NCI-H1694 (cell line): ENCODE measurements at places on chromosomes 7 and 10.

GRCh38 chr7:50594136-50594535 lies 28.9 kb upstream of the DDC start:
- no peak for DNase-seq

GRCh38 chr7:151497306-151497871 lies 22.3 kb downstream of the RHEB start:
- no peak for DNase-seq

- DNase-seq: no peak
Observed at GRCh38 chr10:124906551-124907001, 35.3 kb upstream of the ZRANB1 start.

DNA sequence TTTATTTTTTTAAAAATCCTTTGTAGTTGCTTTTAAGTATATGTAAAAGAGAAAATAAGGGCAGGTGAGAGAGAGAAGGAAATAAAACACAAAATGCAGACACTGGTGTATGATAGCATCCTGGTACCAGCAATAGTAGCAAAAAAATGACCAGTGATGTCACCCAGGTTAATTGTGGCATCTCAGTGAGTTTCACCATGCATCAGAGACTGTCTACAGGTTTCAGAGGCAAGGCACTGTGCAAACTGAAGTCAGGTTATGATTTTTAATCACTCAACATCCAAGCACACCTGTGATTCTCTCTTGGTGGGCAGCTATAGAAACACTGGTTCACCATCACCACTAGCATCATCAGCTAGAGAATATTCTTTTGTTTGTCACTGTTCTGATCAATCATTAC lies 509.3 kb downstream of the SORCS1 start:
- DNase-seq: no peak

DNA sequence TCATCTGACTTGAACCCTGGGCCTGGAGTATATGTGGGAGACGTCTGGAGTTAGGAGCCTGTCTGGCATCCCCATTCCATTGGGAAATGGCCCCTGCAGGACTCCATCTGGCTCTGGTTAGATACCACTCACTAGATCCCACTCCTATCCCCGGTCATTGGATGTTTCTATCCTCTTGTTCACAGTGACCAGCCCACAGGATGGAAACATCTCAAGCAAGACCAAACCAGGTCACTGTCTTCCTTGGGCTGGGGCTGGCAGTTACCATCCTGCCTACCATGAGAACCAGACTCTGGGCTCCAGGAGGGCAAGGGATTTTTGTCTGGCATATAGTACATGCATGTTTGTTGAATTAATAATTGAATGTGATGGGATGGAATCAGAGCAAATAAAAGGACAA lies 415.7 kb downstream of the GRID1 start:
- no peak for DNase-seq

DNA sequence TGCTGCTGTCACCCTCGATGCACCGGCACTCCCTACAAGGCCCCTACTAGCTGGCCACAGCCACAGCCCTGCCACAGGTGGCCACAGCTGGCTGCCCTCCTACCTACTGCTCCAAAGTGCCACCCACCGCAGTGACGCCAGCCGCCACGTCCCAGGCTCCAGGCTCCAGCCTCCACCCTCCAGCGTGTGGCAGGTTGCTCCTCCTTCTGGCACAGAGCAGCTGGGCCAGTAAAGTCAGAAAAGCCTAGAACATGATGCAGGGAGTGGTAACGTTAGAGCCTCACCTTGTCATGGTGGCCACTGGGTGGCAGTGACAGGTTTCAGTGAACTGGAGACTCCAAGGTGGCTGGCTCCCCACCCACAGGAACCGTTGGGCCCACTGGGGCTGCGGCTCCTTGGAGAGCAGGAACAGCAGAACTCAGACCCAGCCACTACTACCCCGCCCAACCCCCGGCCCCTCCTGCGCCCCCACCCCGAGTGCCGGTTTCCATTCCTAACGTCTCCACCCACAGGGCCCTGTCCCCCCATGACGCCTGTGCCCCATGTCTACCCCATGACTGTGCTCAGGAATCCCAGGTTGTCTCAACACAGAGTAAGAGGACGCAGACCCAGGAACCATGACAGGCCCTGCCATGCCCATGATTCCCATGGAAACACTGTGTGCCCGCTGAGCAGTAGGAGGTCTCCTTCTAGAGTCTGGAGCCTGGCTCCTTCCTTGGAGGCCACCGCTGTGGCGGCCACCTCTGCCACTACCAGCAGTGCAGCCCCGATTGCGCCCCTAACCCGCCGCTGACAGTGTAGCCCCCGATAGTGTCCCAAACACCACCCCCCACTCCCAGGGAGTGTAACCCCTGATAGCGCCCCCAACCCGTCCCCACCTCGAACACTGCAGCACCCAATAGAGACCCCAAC lies 52.3 kb upstream of the ZNF33B start:
- DNase-seq: peak; percentile 27
